ENCODE measurements at places on chromosomes 2 and 18.

DNA sequence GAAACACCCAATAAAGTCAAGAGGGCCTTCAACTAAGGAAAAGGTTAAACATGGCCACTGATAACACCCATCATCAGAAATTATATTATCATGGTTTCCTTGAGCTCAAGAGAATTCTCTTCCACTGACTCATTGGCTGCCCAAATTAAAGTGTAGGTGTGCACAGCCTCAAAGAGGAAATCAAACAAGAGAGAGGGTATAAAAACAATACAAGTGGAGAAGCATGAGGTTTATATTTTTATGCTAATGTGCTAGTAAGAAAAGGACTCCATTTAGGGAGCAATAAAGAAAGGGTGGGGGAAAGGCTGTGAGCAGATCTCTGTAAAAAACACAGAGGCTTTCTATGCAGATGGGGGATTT, 168.8 kb upstream of the VRK2 start:
- DNase-seq, result no peak

- DNase-seq, result peak; percentile 80
Observed at GRCh38 chr18:26090130-26091046, at the start of gene SS18. Gene SS18, minus strand, starts transcription at chr18:26090613. Its CDS starts 44 bp downstream, at chr18:26090569.

DNA sequence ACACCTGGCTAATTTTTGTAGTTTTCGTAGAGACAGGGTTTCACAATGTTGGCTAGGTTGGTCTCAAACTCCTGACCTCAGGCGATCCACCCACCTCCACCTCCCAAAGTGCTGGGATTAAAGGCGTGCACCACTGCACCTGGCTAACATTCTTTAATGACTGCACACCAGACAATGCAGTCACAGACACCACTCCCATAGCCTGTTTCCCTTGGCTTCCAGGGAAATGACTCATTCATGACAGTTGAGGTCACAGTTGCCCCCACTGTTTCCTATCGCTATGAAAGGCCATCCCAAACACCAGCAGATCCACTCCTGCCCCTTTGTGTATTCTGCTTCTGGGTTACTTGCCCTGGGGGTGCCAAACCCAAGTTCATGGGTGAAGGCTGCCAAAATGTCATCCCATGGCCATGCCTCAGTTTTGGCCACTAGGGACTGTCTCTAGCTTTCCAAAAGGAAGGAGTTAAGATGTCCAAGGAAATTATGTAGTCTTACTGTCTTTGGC, 8.7 kb downstream of the CHMP1B start:
- DNase-seq, result no peak

GRCh38 chr2:28640908-28641300, 110.7 kb upstream of the PPP1CB start:
- no peak for DNase-seq

GRCh38 chr2:208426412-208427045, 19.9 kb downstream of the PTH2R start:
- DNase-seq, result no peak

DNA sequence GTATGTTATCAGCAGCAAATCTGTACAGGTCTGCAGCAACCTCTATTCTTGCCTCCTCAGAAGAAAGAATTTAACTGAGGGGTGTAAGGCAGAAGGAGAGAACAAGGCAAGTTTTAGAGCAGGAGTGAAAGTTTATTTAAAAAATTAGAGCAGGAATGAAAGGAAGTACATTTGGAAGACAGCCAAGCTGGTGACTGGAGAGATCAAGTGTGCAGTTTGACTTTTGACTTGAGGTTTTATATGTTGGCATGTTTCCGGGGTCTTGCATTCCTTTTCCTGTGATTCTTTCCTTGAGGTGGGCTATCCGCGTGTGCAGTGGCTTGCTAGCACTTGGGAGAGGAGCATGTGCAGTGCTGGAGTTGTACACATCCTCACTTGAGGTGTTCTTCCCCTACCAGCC, 16.5 kb upstream of the CERS6 start:
- no peak for DNase-seq

GRCh38 chr2:26561918-26562810, 79.0 kb downstream of the CIB4 start:
- no peak for DNase-seq

DNA sequence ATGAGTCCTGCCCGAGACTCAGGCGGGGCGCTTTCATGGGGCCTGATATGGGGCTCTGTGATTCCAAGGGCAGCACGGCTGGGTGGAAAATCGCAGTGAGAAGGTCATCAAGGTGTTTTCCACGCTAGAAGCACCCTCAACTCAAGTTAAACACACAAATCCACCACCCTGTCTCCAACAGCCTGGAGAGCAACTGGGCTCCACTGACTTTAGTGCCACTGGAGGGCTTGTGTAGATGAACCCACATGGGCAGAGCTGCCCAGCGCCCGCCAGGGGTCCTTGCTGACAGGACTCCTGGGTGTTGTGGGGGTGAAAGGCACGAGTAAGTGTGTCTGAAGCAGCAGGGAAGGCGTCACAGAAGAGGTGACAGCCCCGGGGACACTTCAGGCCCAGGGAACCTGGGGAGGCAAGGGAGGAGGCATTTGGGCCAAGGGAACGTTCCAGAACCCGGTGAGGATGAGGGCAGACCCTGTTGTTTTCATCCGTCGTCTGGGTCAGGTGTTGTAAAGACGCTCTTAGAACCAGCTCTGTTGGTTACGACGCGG, 51.8 kb upstream of the CTDP1 start:
- DNase-seq, result no peak

- no peak for DNase-seq
Observed at GRCh38 chr2:236169151-236169721, 1.1 kb upstream of the GBX2 start.

GRCh38 chr2:152309352-152310214, 25.4 kb upstream of the FMNL2 start:
- DNase-seq, result no peak

DNA sequence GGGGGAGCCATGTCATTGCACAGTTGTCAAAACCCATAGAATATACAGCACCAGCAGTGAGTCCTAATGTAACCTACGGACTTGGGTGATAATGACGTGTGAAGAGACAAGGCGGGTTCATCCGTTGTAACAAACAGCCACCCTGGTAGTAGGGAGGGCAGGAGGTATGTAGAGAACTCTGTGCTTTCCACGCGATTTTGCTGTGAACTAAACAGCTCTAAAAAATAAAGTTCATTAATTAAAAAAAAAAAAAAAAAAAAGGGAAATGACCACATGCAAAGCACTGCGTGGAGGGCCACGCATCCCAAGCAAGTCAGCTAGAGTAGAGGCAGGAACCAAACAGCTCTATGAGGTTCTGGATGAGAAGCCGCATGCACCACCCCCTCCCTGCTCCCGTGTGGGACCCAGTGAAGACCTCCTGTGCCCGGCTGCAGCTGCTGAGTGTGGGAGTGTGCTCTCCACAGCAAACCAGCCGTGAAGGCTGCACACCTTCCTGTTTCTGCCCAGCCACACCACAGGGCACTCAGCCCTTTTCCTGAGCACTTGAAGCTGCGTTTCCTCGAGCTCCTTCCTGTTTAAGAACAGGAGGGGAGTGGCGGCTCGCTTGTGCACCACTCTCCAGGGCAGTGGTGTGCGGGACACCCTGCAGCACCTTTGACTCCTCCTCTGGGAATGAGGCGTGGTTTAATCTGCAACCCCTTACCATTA, 65.6 kb downstream of the ODC1 start:
- peak; percentile 13 for DNase-seq

DNA sequence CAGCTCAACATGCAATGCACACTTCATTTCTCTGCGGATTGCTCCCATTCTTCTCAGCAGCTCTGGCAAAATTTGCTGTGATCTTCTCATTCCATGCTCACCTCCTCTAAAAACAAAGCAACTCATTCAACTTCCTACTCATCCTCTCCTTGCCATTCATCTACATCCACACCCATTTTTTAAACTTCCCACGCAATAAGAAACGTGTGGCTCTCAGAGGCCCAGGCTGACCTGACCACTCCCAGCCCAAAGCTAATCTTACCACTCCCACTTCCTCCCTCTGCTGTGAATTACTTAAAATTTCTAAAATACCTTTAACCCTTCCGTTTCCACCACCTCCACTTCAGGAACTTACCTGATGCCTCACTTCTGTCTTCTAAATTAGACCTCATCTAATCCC, 15.2 kb downstream of the ABCB11 start:
- no peak for DNase-seq

DNA sequence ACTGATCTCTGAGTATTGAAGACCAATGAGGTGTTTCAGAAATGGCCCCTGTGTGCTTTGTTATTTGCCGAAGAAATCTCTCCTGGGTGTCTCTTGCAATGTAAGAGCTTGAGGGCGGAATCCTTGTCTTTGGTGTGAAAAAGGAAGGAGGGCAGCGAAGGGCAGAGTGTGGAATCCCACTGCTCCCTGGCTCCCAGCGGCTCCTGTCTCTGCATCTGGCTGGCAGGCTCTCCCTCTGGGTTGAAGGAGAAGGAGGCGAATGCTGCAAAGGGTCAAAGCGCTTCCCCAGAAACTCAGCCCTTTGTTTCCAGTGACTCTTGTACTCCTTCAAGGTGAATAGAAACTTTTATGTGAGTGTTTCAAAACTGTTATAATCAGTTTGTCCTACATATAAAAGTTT, 457.5 kb downstream of the CNTNAP5 start:
- no peak for DNase-seq

DNA sequence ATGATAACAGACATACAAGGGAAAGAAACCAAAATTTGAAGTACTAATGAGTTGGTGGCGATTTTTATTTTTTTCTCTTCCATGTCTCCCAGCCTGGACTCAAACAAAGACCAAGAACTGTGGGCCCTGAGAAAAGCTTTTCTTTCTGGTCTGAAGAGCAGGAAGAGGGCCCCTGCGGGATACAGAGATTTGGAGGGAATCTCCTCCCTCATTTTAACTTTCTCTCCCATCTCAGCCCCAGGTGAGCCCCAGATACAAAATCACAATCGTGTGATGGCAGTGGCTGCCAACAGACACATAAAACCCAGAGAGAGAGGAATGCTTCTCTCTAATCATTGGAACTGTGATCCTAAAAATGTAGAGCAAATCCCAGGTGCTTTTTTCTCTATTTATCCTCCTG, 19.5 kb upstream of the PRKCE start:
- DNase-seq, result no peak

DNA sequence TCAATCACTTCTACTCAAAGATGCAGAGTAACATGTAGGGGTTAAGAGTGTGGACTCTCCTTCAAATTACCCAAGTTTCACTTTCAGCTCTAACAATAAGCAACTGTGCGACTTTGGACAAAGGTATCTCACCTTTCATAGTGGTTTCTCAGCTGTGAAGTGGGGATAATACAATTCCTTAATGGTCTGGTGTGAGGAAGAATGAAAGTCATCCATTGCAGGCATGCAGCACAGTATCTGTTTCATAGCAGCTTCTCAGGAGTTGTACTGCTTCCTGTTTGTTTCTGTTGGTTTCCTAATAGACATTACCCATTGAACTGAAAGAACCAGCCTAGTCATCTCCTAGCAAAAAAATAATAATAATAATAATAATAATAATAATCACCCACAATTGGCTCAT, 74.4 kb downstream of the DDX18 start:
- no peak for DNase-seq

DNA sequence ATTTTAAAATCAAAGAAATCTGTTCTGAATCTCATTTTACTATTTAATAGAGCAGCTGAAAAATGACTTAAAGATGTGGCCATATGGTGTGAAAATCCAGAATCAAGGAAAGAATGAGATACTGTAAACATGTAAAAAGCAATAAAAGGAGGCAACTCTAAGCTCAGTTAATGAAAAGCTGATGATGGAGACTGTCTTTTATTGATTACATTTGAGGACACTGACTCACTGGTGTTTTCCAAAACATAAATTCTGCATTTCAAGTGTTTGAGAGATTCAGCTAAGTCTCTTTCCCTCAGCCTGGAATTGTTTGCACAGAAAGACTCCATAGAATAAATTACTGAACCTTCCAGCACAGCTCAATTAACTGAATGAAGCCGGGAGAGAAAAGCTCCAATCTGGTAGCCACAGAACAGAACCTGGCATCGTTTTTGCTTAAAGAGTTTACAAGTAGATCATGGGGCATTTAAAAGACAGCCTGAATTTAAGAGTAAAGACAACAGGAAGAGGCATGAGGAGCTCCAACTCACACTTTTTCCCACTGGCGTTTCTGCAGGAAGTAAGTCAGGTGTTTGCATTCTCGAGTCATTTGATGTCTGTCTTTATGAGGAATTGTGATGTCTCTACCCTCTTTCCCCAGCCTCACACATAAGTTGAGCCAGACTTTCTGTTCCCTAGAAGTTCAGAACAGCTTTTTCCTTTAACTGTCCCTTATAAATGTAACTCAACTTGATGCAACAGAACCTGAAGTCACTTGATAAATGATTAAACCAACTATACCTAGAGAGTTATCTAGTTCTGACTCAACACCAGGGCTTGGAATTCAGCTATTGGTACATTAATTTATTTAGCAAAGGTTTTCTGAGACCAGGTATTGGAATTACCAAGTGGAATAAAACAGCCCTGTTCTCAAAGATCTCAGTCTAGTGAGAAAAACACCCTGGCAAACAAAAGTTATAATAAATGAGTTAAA, 53.3 kb downstream of the FTCDNL1 start:
- DNase-seq, result no peak

DNA sequence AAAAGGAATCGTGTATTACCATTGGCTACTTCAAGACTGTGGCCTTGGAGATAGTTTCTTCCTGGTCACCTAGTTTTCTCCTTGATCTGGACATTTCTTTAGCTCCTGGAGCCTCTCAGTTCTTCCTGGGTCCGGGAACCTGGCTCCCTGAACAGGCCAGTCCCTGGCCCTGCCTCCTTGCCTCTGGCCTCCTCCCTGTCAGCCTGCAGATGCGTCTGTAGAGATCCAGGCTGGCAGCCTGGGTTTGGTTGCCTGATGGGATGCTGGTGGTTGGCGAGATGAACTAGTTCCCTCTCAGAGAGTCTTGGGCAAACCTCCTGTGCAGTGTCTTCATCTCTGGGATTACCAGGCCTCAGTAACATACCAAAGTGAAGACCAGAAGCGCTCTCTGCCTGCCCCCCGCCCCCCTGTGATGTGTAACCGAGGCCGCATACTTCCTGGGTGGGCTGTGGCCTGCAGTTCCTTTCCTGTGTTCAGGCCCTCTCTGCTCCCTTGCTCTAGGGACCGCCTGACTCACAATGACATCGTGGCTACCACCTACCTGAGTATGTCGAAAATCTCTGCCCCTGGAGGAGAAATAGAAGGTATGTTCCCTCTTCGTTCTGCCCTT, 85.4 kb downstream of the DYSF start:
- DNase-seq, result no peak

DNA sequence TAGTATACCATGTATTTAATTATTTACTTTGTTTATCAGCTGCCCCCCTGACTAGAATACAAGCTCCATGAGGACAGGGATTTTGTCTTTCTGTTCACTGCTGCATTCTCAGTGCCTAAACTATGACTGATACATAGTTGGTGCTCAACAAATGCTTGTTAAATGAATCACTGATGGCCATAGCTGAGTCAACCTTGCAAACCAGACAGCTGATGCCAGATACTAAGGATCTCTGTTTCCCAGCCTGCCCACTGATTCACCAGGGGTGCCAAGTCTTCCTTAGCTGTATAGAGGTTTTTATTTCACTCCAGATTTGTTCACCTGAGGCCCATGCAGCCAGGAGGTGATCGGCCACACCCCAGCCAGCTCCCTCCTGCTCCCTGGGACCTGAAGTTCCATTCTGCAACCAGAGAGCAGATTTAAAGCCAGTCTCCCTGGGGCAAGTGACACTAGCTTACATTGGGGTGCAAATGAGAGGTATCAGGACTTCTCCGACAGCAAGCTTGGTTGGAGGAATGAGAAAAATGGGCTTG, 92.2 kb downstream of the C1QL2 start:
- DNase-seq, result no peak

Measured in stimulated activated CD8-positive, alpha-beta memory T cell treated with anti-CD3 and anti-CD28 coated beads, Interleukin-12 subunit alpha, Interleukin-12 subunit beta, amount 100 ng/mL, for 1 hour (primary cell).